ENCODE measurements at places on chromosomes 13 and 19.
A peak's percentile ranks its signal among the peaks of the same experiment; 100 is the strongest.

DNA sequence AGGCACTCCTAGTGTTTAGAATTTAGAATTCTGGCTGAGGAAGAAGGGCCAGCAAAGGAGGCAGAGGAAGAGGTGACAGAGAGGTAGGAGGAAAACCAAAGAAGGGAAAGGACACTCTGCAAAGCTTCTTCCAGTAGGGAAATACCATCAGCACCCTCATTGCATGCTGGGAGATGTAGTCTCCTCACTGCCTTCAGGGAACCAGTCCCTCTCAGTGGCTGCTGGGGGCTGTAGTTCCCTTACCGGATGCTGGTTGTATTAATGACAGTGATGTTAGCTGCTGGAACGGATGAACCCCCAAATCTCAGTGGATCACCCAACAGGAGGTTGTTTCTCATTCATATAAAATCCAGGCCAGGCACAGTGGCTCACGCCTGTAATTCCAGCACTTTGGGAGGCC lies 10.1 kb downstream of the GRIN2D start:
- peak; percentile 65 for DNase-seq

GRCh38 chr19:7533281-7533885 lies 2.1 kb upstream of the PNPLA6 start:
- no peak for DNase-seq

DNA sequence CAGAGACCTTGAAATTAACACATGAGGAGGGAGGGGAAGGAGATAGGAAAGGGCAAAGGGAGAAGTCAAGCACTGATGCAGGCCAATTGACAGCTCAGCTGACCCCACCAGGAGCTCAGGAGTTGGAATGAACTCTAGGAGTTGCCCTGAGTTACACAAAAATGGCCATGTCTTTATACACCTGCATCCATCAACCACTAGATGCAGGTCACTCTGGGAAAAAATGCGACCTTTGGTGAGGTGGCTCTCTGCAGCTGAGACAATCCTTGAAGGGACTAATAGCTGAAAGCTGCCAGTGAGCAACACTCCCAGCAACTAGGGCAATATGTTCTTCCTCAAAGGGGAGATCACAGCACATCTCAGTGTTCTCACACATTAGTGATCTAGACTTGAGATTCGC lies 222.8 kb downstream of the RBM26 start:
- no peak for DNase-seq

GRCh38 chr13:32114284-32114950 lies 82.8 kb downstream of the FRY start:
- no peak for DNase-seq

DNA sequence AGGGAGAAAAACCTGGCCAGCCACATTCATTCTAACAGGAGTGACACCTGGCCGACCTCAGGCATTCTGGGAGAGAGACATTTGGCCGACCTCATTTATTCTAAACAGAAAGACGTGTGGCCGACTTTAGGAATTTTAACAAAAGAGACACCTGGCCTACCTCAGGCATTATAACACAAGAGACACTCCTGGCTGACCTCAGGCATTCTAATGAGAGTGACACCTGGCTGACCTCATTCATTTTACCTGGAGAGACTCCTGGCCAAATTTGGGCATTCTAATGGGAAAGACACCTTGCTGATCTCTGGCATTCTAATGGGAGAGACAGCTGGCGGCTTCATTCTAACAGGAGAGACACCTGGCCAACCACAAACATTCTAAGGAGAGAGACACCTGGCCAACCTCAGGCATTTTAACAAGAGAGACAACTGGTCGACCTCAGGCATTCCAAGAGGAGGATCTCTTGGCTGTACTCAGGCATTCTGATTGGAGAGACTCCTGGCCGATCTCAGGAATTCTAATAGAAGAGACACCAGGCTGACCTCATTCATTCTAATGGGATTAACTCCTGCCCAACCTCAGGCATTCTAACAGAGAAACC lies 1353.9 kb downstream of the UQCRFS1 start:
- DNase-seq = no peak

DNA sequence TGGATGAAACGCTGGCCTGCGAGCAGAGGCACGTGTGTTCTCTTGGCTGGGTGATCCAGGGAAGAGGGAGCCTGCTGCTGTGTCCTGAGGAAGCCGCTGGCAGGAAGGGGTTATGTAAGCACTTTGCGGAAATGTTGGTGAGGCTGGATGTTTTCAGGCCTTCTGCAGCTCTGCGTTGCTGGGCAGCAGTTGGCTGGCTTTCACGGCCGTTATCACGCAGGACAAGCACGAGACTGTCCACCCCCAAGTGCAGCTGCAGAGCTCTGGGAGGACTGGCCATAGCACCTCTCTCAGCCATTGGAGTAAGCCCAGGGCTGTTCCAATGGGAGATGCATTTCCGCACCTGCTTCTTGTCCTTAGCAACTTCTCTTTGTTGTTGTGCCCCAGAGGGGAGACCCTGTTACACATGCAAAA lies 146.9 kb upstream of the SOX21 start:
- DNase-seq = no peak

DNA sequence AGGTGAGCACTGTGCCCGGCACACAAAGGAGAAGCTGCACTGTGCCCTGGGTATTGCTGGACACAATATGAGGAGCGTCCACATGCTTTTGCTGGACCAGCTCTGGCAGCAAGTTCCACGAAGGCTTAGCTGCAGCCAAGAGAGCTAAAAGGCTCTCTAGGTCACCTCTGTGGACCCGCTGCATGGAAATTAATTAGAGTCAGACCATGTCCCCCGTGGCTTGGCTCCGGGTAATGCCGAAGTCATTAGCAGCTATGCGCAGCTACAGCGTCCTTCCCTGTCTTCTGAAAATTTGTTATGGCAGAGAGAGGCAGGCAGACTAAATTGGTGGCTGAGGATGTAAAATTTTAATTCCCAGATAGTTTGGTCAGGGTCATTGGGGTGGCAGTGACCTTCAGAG lies 271.5 kb downstream of the SLC7A1 start:
- DNase-seq = no peak

- DNase-seq = no peak
These were observed 39.5 kb downstream of the RASL11A start for GRCh38 chr13:27309967-27310598.

DNA sequence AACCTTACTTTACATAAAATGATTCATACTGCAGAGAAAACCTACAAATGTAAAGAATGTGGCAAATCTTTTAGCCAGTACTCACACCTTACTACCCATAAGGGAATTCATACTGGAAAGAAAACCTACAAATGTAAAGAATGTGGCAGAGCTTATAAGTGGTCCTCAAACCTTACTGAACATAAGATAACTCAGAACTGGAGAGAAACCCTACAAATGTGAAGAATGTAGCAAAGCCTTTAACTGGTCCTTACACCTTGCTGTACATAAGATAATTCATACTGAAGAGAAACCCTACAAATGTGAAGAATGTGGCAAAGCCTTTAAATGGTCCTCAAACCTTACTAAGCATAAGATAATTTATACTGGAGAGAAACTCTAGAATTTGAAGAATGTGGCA lies 90.1 kb downstream of the ZNF675 start:
- no peak for DNase-seq

DNA sequence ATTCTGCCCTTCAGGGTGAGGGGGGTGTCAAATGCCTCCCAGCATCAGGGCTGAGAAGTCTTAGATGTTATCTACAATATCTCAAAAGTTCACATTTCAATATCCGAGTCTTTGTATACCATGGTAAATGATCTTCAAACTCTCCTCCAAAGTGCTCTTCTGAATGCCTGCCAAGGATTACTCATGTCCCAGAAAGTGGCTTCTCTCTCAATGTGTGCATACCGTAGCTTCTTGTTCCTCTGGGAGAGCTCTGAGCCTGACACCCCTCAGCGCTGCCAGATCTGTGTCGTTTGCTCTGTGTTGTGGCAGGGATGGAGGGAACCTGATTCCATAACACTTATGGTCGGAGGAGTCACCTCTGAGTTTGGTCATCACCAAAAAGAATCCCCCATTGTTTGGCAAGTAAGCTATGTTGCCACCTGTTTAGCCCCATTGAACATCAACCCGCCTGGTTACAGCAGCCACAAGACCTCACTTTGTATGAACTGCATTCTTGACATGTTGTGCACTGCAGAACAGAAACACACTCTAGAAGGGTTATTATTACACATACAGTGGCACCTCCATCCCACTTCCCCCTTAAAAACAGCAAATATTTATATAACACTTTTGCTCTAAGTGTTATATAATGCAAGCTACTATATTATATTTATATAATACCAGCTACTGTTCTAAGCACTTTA lies 163.1 kb upstream of the MIR17HG start:
- DNase-seq = peak; percentile 24

GRCh38 chr13:113636266-113636963 lies 21.6 kb downstream of the ATP4B start:
- DNase-seq = no peak

GRCh38 chr19:46133777-46134241 lies 9.3 kb upstream of the IGFL3 start:
- no peak for DNase-seq

DNA sequence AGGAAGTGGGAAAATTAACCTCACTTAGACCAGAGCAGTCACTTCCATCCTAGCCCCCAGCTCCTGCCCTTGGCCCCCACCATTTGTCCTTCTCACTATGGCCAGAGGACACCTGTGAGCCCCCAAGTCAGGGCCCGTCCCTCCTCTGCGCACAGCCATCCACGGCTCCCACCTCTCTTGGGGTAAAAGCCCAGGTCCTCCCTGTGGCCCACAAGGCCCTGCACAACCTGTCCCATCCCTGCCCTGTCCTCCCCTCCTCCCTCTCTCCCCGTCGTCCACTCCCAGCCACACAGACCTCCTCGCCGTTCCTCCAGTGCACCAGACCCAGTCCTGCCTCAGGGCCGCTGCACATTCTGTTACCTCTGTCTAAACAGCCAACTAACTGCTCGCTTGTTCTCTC lies 53.9 kb downstream of the SMIM24 start:
- DNase-seq = no peak

GRCh38 chr13:95243207-95243606 lies 58.0 kb downstream of the ABCC4 start:
- no peak for DNase-seq

GRCh38 chr19:17281391-17282304 lies at the start of gene ANKLE1:
TSS of gene ANKLE1 (plus strand) at chr19:17281901. CDS start at chr19:17281921, 20 bp downstream.
- no peak for DNase-seq

DNA sequence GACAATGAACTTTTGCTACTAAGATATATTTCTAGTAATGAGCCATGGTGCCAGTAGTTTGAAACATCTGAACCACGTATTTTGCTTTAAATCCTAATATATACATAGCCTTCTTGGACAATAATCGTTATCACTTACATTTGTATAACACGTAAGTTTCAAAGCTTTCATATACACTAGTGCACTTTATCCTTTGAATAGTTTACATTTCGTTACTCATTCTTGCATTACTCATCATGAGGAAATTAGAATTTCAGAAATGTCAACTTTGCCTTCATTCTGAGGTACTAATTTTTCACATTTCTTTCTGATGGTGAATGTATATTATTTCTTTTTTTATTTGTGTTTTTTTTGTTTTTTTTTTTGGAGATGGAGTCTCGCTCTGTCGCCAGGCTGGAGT lies 5.8 kb downstream of the KBTBD7 start:
- no peak for DNase-seq

GRCh38 chr19:47447470-47448359 lies 24.0 kb downstream of the SLC8A2 start:
- DNase-seq = peak; percentile 97

DNA sequence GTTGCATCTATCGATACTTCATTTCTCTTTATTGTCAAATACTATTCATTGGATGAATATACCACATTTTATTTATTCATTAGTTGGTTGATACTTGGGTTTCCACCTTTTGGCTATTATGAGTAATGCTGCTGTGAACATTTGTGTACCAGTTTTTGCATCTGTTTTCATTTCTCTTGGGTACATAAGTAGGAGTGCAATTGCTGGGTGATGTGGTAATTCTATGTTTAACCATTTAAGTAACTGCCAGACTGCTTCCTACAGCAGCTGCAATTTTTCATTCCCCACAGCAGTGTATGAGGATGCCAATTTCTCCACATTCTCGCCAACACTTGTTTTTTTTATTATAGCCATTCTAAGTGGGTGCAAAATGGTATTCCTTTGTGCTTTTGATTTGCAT lies 2.6 kb downstream of the KCNJ14 start:
- DNase-seq = no peak

DNA sequence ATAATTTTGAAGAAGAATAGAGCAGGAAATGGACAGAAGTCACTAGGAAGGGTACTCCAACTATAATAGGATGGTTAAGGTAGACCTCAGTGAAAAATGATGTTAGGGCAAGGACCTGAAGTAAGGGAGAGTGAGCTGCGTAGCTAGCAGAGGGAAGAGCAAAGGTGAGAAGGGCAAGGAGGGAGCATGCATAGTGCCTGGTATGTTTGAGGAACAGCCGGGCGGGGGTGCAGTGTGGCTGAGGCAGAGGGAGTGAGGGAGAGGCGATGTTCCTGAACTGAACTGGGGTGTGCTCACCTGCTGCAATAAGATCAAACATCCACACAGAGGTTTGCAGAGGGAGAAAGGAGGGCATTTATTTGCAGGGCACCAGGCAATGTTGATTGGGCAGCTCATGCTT lies 110.4 kb downstream of the DNAJC15 start:
- no peak for DNase-seq

DNA sequence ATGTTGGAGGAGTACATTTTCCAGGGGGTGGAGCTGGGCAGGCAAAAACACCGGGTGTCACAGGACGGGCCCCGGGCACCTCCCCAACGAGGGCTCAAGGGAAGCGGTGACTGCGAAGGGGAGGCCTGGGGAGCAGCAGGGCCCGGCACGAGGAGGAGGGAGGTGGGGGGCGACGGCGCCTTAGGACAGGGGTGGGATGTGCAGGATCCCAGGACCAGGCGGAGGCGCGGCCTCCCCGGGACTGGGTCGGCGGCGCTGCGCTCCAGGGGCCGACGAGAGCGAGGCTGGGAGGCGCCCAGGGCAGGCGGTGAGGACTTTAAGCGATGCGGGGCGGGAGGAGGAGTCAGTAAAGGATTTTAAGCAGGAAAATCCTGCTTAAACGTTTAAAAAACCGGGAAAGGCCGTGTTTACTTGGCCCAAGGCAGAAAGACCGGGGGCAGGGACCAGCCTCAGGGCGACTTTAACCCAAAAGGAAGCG lies 427 bp downstream of the ZNF160 start:
- DNase-seq = no peak

DNA sequence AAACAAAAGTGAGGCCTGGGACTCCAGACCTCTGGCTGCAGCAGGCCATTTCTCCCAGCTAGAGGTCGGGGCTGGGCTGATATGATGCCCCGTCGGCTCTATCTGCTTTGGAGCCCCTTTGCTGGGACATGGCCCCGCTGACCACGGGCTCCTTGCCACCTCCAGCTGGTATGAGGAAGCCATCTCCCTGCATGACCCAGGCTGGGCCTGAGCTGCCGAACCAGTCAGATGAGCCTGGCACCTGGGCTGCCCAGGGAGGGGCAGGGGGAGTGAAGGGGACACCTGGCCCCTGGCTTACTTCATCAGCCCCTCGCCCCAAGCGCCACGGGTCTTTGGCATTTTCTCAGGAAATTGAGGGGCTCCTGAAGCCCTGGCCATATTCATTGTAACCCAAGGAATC lies 7.8 kb downstream of the ZSWIM4 start:
- DNase-seq = no peak

- no peak for DNase-seq
These were observed 467.3 kb downstream of the IRS2 start for GRCh38 chr13:109318945-109319590.
